ENCODE measurements at places on chromosomes 5 and 9.

DNA sequence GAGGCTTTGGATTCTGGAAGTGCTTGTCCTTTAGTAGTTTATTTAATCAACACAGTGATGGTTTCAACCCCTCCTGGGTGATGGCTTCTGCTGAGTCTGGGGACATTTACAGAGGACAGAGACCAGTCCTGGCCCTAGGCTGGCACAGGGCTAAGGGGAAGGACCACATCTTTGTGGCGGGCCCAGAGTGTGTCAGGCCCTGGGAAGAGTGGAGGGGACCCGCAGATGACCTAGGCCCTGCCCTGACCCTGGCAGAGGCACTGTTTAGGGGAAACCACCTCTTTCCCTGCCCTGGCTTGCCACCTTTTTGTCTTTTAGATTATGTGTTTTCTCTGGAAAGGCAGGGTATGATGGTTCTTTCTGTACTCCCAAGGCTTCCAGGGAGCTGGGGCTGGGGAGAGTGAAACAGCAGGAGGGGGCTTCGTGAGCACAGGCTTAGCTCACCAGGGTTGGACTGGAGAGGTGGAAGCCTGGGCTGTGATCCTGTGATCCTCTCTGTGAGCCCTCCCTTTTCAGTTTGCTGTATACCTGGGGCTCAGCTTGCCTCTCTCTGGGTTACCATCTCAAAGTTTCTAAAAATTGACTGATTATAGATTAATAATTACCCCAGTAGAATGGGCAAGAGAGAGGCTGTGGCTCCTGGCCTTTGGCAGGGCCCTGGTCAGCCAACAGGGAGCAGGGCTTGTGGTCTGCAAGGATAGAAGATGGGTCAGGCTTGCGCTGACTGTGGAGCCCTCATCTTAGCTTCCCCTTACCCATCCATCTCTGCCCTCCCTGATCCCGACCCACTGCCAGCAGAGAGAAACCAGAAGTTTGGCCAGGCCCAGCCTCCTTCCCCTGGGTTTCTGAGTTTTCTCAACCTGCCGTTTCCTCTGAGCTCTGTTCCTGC, 1.7 kb upstream of the SYNPO start:
- DNase-seq: no peak

DNA sequence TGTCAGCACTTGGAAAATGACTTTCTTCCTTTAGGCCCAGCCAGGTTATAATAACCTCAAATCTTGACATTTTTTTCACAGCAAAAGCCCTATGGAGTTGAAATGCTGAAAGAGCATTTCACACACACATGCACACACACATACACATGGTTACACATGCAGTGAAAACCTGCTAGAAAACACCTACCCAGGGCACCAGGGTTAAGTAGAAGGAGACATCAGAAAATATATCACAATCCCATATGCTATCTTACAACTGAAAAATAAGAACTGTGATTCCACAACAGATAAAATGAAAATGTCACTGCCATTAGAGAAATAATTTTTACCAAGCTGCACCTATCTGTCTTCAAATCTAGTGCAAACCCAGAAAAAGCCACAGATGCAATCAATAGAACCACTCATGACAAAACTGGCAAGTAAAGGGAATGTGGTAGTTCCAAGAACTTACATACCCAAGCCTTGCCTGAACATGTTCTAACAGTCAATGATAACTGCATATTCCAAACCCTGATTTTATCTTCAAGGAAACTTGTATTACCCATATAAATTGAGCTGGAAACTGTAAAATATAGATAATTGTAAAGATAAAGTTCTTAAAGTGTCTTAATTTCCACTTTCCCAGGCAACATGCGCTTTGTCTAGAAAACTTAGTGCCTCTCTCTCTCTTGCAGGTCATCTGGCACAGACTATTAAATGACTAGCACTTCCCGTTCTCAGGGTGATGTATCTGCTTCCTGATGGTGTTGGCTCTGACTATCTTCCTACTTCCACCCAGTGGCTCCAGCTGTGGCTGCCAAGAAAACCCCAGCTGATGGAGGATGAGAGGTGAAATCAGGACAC, 250.2 kb upstream of the PTGER4 start:
- DNase-seq: no peak

GRCh38 chr9:16821344-16821743, 49.1 kb downstream of the BNC2 start:
- no peak for DNase-seq

DNA sequence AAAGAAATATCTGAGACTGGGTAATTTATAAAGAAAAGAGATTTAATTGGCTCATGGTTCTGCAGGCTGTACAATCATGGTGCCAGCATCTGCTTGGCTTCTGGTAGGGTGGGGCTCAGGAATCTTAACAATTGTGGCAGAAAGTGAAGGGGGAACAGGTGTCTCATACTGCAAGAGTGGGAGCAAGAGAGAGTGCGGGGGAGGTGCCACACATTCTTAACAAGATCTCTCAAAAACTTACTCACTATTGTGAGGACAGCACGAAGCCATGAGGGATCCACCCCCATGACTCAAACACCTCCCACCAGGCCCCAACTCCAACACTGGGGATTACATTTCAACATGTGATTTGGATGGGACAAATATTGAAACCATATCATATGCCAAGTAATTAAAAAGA, 70.1 kb upstream of the PANK3 start:
- DNase-seq: no peak

DNA sequence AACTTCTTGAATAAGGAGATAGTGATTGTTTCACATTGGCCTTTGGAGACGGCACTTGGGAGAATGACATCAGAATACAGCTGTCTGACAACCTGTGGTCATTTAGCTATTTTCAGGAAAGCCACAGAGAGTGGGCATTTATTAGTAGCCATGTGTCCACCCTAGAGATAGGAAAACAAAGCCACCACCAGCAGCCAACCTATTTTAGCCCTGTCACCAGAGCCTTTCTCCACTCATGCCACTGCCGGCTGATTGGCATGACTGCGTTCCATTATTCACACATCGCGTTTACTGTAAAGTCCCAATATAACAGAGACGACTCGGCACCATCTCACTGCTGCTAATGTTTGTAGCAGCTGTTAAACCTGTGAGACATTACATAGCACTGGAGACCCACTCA, 330.1 kb downstream of the NDUFS4 start:
- no peak for DNase-seq

DNA sequence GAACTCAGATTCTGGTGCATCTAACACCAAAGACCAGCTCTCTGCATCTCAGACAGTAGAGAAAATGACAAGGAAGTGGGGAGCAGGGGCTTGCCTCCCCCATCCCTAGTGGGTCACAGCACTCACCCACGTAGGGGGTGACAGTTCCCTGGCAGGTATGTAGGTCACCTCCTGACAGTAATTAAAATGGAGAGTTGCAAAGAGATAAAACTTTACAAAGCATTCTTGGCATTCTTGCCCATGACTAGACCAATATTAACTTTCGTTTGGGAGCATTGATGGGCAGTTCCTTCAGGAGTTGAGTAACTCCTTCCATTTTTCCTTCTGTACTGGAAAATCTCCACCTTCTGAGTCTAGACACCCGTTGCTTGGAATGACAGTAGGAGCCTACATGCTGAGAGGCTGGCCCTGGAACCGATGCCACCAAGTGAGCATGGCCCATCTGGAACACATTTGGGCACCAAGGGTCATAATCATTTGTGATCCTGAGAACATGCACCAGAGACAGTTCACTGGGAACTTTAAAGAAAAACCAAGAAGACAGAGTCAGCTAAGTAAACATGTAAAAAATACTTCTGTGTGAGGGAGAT, 81.5 kb upstream of the MSX2 start:
- DNase-seq: no peak

DNA sequence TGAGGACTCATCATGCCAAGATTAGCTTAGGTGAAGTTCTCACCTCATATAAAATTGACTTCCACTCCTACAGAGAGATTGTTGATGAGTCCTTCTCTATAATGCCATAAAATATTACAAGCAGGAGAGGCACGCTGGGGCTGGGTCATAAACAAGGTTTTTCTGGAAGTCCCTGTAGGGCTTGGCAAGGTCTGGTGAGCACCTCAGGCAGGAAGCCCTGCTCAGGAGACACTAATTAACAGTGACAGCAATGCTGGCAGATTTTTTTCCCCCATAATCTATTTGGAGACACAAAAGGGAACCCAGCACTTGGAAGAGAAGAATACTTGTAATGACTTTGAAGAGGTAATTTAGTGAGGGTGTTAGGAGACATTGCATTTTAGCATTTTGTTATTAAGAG, 118.7 kb downstream of the DIRAS2 start:
- DNase-seq: no peak

DNA sequence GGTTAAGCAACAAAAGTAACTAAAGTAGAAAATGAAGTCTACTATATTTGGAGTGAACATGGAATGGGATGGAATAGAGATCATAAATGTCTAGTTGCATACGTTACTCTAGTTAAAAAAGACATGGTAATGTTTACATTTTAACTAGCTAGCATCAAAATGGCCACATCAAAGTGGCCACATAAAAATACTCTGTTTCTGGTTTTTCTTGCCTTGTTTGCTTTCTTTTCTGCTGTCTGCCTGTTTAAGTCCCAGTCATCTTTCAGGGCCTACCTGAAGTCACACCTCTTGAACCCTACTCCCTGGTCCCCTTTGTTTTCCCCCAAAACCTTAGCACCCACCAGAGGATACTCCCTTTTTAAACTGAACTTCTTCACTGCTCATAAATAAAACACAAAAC, 6.4 kb upstream of the KIF2A start:
- no peak for DNase-seq

GRCh38 chr5:135594416-135594960, 15.7 kb upstream of the CXCL14 start:
- DNase-seq: no peak

DNA sequence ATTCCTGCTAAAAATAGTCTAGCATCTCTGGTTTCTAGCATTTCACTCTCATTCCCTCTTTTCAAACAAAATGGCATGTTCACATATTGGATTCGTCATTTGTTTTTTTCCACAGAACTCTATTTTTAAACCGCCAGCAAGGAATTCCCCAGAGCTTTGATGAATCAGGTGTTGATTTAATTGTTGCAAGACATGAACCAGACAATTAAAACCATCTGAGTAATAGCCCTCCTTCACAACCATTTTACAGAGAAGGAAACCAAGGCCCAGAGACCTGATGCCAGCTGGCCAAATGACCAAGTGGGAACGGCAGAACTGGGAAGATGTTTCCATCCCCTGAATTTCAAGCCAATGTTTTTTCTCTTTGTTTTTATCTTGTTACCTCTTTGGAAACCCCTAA, 167.0 kb downstream of the CAAP1 start:
- DNase-seq: no peak

- DNase-seq: no peak
Measured at GRCh38 chr9:2335260-2335659, 286.3 kb upstream of the VLDLR start.

GRCh38 chr5:172769616-172770373, 1.2 kb downstream of the DUSP1 start:
- DNase-seq: no peak

- no peak for DNase-seq
Measured at GRCh38 chr9:78707080-78707479, 410.2 kb downstream of the PSAT1 start.

Measured in GM04503 (cell line).